Activated CD4-positive, alpha-beta memory T cell treated with anti-CD3 and anti-CD28 coated beads for 36 hours (primary cell): ENCODE measurements at places on chromosomes 13 and 19. TPM values are rescaled to one million over a fixed set of nuclear protein-coding genes. Genes with fewer than 3 reads are reported as not detected.

Gene PCDH9
- total RNA-seq, result 0.02 TPM

Gene CCDC70
- not detected for total RNA-seq

Gene CLEC11A
- 0.41 TPM for total RNA-seq

Gene SUGT1
- 64.0 TPM for total RNA-seq

Gene CD22
- total RNA-seq, result 1.2 TPM

Gene CHST8
- not detected for total RNA-seq

Gene OVOL3
- total RNA-seq, result not detected

Gene GNG8
- total RNA-seq, result 9.5 TPM

Gene GRIN2D
- 0.07 TPM for total RNA-seq

Gene CALR3
- not detected for total RNA-seq

Gene ZNF99
- total RNA-seq, result not detected

Gene PSG3
- total RNA-seq, result not detected

Gene COL4A2
- not detected for total RNA-seq
